ENCODE measurements at places on chromosomes 7 and 10. TPM values are rescaled to one million over a fixed set of nuclear protein-coding genes. Genes with fewer than 3 reads are reported as not detected.

Gene GRM3
- not detected for total RNA-seq

Gene HOXA6
- 0.31 TPM for total RNA-seq

Gene IL2RA
- total RNA-seq, result 531 TPM

Gene CPVL
- not detected for total RNA-seq

Gene CLDN4
- total RNA-seq, result 0.10 TPM

Gene C10orf105
- 0.68 TPM for total RNA-seq

Gene CUBN
- 0.32 TPM for total RNA-seq

Gene CALCR
- not detected for total RNA-seq

Gene ACSL5
- total RNA-seq, result 49.5 TPM

Gene AKR1C4
- not detected for total RNA-seq

Gene MASTL
- total RNA-seq, result 50.7 TPM

Gene LOXL4
- total RNA-seq, result not detected

Gene PLAC9
- total RNA-seq, result not detected

Gene ANLN
- 63.4 TPM for total RNA-seq

Gene NPY4R2
- total RNA-seq, result not detected

Gene NME8
- total RNA-seq, result not detected

Gene RBM20
- 0.06 TPM for total RNA-seq

Gene FBXO24
- total RNA-seq, result 4.0 TPM

Gene COL1A2
- not detected for total RNA-seq

Gene ENTPD1
- total RNA-seq, result 1.4 TPM

Gene FZD8
- 0.18 TPM for total RNA-seq

Gene HOXA7
- total RNA-seq, result not detected

Gene EPO
- total RNA-seq, result not detected

Gene MOGAT3
- not detected for total RNA-seq

Gene OR9A4
- not detected for total RNA-seq

Gene GNGT1
- not detected for total RNA-seq

Gene GNG11
- not detected for total RNA-seq

Gene AKR1C8
- not detected for total RNA-seq

Gene CLRN3
- total RNA-seq, result not detected

Gene SHOC2
- 35.9 TPM for total RNA-seq

Gene FAM241B
- total RNA-seq, result 9.0 TPM

Gene ADRA2A
- total RNA-seq, result not detected

Gene ANXA8
- total RNA-seq, result not detected

Gene EGFR
- not detected for total RNA-seq

Gene UCMA
- not detected for total RNA-seq

Gene ATP6V1F
- total RNA-seq, result 104 TPM

Gene IL6
- not detected for total RNA-seq

Gene LIPF
- total RNA-seq, result not detected

Gene FAM237B
- not detected for total RNA-seq

Gene ATXN7L1
- total RNA-seq, result 7.3 TPM

Gene CCL24
- total RNA-seq, result not detected

Gene BRAT1
- 26.5 TPM for total RNA-seq

Gene PARG
- 23.8 TPM for total RNA-seq

Gene CREM
- 92.9 TPM for total RNA-seq

Gene C7orf33
- not detected for total RNA-seq

Gene STEAP1B
- total RNA-seq, result not detected

Gene PIK3CG
- 7.2 TPM for total RNA-seq

Gene TMEM140
- total RNA-seq, result 13.6 TPM
